Stimulated activated CD4-positive, alpha-beta T cell treated with anti-CD3 and anti-CD28 coated beads, Interleukin-1b, Interleukin-23, amount 100 ng/mL, for 24 hours (primary cell): ENCODE measurements at places on chromosomes 2 and 18.

GRCh38 chr2:5453220-5454050 lies 238.7 kb upstream of the SOX11 start:
- DNase-seq: no peak

GRCh38 chr2:151098841-151099240 lies 162.8 kb downstream of the RBM43 start:
- DNase-seq: no peak

- DNase-seq: no peak
These were observed 3.8 kb upstream of the TBR1 start for GRCh38 chr2:161412346-161412745.

DNA sequence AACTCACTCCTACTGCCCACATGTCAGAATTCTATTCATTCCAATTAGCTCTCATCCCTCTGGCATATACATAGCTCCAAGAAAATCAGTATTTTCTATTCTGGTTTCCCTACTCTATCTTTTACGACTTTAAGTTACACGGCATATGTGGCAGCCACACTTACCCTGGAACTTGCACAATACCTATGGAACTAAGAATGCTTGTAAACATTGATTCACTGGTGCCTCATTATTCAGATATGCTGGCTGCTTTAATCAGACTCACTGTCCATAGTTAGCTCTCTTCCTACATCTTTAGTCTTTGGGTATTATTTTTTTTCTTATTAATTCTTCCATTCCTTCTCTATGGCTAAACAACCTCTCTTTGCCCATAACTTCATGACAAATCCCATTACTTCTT lies 1519.9 kb upstream of the ACVR2A start:
- DNase-seq: no peak

- DNase-seq: no peak
These were observed 288.4 kb upstream of the TRIB2 start for GRCh38 chr2:12428324-12428723.

GRCh38 chr2:169119851-169120250 lies 50.5 kb downstream of the DHRS9 start:
- no peak for DNase-seq

DNA sequence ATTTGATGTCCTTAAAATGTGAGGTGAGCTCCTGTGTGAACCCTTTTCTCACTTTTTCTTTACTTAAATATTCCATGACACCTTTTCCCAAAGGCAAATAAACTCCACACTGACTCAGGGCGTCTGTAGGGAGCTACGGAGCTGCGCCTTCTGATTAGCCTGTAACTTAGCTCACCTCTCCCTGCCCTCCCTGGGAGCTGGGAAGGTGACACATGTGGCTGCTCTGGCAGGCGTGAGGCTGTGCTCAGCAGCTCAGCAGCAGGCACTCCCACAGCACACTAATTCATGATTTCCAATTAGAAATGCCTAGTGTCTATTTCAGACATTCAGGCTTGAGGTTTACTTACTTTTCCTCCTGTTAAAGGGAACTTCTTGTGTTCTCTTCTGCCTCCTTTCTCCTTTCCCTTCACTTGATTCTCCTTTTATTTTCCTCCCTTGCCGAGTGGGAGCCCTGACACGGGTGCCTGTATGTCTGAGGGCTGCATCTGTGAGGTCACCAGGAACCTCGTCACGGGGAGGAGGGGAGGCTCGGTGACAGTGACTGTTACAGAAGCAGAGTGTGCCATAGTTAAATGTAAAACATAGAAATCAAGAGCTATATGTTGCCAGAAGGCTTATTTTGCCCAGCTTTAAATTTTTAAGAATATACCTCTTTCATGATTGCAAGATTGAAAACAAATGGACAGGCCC lies 437.1 kb downstream of the DCDC2C start:
- DNase-seq: no peak

DNA sequence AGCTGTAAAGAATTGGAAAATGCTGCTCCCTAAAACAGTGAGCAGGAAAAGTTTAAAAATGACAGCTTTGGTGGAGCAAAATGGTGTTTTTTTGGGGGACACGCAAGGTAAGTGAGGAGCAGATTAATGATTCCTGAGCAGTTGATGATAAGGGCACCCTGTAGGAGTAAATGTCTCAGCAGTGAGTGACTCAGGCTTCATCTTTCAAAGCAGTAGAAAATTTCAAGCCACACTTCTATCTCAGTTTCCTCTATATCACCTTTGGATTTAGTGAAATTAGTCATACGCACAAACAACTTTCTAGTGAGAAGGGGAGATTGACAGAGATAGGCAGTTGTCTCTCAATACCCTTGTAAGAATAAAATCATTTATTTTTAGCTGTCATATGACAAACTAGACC lies 709.0 kb upstream of the FAM98A start:
- no peak for DNase-seq

- no peak for DNase-seq
These were observed 553.2 kb upstream of the NETO1 start for GRCh38 chr18:73421010-73421409.

DNA sequence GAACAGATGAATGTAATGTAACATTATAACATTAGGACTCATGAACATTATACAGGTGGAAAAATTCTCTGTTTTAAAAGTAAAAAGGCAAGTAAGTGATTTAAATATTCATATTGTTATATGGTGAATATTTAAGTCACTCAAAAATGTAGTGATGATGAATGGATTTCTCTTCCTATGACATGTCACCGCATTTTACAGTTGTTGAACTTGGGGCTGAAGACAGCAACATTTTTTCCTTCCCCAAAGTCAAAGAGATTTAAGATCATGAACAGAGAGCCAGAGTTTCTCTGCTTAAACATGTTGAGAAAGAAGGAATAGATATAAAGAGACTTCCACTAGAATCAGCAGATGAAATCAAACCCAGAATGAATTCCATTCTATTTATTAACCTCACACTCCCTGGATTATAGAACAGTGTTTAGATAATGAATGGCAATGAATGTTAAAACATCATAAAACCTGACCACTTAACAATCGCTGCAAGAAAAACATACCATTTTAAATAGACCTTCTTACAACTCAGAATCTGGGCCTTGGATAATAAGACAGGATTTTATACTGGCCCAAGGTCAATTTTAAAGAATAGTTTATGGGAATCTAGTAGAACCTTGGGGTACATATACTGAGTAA lies 163.6 kb upstream of the SIX2 start:
- DNase-seq: no peak

DNA sequence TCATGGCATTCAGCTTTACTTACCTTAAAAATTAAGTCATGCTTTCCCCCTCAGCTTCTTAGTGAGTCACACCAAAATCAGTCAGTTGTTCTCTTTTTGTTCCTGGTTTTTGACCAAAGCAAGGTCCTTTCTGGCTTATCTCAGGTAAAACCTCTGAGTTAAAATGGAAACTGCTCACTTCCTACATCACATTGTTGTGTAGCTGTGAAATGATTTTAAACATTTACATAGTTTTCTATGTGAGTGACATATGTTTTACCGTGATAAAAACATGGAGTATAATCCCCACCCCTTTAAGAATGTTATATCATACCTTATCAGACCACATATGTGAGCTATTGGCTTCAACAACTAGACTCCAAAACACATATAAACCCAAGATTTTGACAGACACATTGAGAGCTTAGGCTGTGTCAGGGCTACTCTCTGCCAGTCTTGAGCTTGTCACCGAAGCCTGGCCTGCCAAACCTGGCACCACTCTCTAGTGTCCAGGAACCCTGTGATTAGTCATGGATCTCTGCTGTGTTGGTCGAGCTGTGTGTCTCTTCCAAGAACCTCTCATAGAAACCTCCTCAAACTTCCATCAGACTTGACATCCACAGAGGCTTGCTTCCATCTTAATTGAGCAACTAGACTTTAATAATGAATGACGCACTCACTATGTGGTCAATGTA lies 294.5 kb upstream of the FBXO11 start:
- DNase-seq: no peak

- no peak for DNase-seq
These were observed 73.8 kb downstream of the TMEM18 start for GRCh38 chr2:603427-603826.

DNA sequence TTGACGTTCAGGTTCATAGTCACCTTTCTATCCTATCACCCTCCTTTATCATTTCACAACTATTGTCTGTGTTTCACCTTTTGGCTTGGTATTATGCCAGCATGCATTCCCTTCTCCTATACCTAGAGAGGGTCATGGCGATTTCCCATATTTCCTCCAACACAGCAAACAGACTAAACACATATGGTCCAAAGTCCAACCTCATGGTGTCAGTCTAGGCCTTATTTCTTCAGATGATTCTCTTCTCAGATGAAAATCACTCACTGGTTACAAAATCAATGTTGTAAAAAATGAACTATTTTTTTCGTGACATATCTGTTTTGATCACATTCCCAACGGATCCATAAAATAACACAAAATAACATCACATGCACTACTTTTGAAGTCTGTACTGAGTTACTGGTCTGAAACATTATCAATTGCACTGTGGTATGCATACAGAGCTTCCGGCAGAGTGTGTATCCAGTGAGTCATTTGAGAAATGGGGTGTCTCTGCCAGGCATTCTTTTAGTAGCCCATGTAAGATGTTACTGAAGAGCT lies 204.8 kb upstream of the GALNT5 start:
- DNase-seq: no peak

DNA sequence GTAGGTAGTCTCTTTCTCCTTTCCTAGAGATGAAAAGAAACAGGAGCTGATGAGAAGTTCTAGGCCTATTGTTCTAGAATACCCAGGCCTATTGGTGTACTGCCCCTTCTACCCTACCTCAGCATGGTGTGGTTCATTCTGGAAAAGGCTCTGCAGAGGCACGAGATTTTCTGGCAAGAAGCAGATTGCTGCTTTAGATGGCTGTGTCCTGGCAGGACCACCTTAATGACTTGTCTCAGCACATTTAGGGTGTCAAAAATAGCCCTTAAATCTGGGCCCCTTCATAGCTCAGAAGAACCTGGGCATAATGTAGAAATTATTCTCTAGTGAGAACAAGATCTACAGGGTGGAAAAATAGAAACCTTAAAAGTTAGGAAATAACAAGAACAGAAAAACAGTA lies 87.9 kb downstream of the BCL2L11 start:
- DNase-seq: no peak

GRCh38 chr18:39259736-39260135 lies 1694.1 kb upstream of the CELF4 start:
- no peak for DNase-seq

DNA sequence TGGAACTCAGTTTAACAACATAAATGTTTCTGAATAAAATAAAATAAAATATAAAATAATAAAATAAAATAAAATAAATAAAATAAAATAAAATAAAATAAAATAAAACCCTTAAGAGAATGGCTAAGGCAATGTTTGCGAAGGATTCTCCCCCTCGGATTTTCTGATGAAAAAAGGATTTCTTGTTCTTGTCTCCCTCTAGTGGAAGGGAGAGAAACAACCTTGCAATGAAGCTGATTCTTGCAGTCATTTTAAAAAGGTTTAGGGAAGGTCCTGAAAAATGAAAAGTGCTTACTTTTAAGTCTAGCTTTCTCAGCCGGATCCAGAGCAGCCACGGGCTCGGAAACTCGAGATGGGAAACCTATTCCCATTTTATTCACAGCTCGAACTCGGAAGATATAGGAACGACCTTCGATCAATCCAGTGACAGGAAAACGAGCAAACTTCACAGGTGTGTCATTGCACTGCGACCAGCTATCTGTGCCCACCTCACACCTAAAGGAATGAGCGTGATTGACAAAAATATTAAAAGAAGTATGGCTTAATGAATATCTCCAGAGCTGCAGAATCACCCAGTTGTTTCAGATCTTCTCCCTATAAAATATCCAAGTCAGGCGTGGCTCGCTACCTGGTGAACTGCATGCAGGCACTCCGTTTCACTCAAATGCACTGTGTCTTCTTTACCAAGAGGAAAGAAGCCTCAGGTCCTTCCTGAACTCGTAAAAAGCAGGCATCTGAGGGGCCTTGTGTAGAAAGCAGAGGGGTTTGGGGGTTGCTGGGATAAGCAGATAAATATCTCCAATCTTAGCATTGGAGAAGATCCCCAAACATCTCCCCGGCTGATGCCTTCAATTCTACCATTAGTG lies 68.1 kb downstream of the MYOM1 start:
- no peak for DNase-seq

GRCh38 chr18:37450434-37451132 lies 115.0 kb downstream of the CELF4 start:
- no peak for DNase-seq

- no peak for DNase-seq
These were observed 603.3 kb upstream of the NXPH2 start for GRCh38 chr2:139383532-139383931.

DNA sequence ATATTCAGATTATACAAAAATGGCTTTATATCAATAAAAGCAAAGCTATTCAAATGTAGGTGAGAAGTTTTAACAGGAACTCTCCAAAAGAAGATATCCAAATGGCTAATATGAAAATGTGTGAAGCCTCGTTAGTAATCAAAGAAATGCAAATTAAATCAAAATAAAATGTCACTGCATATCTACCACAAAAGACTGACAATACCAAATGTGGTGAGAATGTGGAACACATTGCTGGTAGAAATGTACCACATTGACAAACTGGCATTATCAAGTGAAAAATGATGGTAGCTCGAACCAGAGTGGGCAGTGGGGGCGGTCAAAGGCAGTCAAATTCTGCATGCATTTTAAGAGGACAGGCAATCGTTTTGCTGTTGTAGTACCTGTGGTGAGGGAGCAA lies 1012.7 kb downstream of the TDRD15 start:
- no peak for DNase-seq
